ENCODE measurements at places on chromosomes 13 and 19.

GRCh38 chr13:27171244-27171826 is at the start of gene USP12:
USP12 (minus strand) TSS chr13:27171811; CDS start chr13:27171639, 172 bp downstream.
- peak; percentile 60 for DNase-seq

DNA sequence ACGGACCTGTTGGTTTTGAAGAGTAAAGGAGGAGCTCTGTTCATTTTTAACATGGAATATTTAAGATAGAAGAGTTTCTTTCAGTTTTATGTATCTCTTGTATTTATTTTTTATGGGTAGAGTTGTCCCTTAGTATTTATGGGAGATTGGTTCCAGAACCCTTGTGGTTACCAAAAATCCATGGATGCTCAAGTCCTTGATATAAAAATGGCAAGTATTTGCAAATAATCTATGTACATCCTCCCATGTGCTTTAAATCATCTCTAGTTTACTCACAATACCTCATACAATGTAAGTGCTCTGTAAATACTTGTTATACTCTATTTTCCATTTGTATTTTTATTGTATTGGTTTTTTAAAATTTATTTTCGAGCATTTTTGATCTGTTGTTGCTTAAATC is 63.1 kb downstream of the TM9SF2 start:
- DNase-seq, result no peak

DNA sequence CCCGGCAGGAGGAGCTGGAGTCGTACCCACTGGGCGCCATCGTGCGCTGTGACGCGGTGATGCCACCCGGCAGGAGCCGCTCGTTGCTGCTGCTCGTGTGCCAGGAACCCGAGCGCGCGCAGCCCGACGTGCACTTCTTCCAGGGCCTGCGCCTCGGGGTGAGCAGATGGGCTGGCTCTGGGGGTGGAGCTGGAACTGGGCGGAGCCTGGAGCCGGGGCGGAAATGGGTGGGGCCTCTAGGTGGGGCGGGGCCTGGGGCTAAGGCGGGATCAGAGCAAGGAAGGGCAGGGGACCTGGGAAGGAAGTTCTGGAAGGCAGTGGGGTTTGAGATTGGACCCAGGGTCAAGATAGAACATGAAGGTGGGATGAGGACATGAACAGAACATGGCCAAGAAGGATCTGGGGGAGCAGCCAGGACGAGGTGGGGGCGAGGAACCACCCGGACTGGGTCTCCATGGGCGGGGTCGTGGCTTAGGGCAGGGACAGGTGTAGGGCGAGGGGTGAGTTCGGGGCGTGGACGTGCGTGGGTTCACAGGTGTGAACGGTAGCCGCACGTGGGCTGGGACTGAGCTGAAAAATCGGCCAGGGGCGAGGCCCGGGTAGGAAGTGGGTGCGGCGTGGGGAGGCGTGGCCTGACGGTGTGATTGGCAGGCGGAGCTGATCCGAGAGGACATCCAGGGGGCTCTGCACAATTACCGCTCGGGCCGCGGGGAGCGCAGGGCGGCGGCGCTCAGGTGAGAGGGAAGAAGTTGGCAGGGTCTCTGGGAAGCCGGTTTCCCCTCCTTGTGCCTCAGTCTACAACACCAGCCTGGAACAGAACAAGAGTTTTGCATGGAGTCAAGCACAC is 4.7 kb downstream of the EPS8L1 start:
- DNase-seq, result peak; percentile 91

- DNase-seq, result peak; percentile 22
Measured at GRCh38 chr19:31548941-31549340, 199.7 kb upstream of the TSHZ3 start.

DNA sequence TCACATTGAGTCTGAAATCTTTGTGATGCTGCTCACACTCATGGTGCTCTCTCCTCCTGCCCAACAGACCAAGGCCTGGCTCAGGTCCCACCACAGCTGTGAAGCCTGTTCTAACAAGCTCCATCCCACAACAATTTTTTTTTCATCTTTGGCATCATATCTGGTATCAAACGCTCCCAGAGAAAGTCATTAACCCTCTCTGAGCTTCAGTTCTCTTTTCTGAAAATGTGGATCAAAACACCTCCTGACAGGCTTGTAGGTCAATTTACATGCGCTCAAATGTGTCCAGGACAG is 224.4 kb downstream of the LACC1 start:
- DNase-seq, result no peak

DNA sequence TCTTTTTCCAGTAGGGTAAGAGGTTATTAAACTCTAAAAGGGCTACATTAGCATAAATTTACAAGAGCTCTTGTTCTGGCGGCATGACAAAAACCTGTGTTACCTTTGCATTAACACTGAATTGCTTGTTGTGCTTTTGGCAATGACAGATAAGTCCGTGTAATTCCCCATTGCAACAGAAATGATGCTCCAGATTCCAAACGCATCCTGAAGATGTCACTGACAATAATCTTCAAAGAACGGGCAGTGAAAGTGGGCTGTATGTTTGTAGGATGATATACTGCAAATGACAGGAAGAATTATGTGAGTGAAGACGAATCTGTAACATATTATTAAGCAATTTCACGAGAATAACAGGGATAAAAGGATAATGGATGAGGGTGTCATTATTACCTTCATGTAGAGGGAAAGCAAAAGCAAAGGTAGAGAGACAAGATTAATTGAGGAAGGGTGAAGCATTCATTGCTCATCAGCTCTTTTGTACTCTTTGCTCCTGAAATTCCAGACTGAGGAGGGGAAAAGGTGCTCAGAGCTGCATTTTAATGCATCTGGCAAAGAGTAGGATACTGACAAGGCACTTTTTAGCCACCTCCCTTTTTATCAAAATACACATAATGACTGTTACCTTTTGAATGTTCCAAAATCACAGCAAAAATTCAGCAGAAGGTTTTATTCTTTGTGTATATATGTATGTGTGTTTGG is 38.5 kb upstream of the MAB21L1 start:
- no peak for DNase-seq

DNA sequence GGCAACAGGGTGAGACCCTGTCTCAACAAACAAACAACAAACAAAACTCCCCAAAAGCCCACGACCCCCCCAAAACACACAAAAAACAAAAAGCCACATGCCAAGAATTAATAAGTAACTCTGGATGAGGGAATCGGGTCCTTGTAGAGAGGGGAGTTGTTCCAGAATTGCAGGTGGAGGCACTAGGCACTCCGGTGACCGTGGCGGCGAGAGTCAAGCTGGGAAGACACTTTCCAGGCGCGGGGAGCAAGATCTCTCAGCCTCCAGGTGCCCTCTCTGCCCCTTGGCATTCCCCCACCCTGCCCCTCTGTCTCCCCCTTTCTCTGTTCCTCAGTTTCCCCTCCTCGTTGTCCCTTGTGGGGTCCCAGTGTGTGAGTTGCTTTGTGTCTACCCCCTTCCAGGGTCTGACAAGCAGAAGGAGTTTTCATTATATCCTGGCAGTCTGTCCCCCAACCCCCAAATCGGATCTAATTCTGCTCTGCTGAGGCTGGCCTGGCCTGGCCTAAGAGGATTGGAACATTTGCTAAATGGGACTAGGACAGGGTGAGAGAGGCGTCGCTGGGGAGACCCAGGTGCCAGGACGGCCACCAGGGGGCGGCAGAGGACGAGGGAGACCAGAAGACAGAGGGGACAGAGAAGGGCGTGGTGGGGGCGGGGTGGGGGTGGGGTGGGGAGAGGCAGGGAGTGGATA is 8.3 kb upstream of the CRX start:
- DNase-seq, result peak; percentile 88

DNA sequence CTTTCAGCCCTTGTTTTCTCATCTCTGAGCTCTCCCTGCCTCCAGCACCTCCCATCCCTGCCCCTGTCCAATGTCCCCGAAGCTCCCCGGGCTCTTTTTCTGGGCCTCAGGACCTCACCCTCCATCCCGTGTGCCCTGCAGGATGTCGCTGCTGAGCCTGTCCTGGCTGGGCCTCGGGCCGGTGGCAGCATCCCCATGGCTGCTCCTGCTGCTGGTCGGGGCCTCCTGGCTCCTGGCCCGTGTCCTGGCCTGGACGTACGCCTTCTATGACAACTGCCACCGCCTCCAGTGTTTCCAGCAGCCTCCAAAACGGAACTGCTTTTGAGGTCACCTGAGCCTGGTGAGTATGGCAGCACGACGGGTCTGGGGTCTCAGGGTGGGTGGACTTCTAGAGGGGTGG is 51.1 kb upstream of the CYP4F8 start:
- no peak for DNase-seq

DNA sequence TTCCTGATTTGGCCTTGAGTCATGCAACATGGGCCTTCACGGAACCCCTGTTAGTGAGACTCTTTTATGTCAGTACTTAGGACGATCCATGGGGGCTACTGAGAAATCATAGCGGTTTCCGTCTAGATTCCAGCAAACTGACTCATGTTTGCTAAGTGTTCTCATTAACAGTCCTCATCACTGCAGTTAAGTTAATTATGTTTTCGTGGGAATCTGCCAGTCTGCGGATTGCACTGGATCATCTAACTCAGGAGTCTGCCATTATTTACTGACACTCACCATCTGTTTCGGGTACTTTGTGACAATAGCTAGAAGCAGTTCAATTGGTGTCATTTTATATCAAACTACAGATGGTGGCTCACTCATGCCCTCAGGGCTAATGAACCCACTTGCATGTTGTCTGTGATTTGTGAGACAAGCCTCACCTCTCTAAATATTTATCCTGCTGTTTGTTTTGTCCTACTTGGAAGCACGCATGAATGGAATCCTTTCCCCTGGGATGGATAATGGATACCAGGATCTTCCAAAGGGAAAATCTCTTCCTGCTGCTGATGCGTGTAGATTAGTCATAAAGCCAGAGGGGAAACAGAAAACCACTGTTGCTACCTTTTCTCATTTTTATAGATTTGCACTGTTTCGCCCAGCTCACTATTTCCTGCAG is 61.8 kb downstream of the RAB20 start:
- no peak for DNase-seq

DNA sequence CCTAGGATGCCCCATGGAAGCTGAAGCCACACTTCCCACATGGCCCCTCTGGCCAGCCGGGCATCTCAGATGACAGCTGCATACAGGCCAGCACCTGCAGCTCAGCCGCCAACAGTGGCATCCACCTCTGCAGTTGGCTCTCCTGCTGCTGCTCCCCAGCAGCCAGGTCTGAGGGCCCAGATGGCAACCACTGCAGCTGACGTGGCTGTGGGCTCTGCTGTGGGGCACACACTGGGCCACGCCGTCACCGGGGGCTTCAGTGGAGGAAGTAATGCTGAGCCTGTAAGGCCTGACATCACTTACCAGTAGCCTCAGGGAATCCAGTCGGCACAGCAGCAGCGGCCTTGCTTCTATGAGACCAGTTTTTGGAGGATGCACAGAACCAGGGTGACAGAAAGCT is 45.3 kb upstream of the LSM14A start:
- DNase-seq, result no peak

DNA sequence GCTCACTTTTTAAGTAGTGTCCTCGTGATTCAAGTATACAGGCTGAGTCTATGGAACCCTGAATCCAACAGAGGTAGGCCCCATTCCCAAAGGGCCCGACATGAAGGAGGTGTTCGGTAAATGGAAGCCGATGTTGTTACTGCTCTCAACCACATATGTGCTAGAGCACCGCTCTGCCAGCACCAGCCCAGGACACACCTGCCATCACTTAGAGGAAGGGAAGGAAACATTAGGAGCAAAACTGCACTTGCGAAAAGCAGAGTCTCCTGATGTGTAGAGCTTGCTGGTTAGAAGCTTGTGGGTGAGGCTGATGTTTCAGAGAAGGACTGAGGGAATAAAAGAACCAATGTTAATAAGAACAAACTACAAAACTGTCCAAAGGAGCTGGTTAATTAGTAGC is 9.4 kb upstream of the CCDC97 start:
- DNase-seq, result no peak

All from hematopoietic multipotent progenitor cell treated with erythropoietin and hydrocortisone succinate and interleukin-3 and kit ligand, for 4 days (in vitro differentiated cells).